ENCODE measurements at places on chromosomes 11 and 22.

DNA sequence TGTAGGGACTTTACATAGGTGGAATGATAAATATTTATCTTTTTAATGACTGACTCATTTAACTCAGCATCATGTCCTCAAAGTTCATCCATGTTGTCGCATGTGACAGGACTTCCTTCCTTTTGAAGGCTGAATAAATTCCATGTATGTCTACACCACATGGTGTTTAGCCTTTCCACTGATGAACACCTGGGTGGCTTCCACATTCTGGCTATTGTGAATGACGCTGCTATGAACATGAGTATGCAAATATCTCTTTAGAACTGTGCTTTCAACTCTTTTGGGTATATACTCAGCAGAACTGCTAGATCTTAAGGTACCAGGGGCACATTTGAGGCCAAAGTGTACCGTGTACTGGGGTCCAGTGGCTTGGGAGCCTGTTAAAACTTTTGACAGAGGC lies 24.1 kb downstream of the LARGE1 start:
- no peaks in the 10 kb centered on the region for H3K27me3 ChIP-seq
- no peaks in the 10 kb centered on the region for H3K4me1 ChIP-seq
- no peak for DNase-seq
- H3K4me3 ChIP-seq = no peak overlapping the region

DNA sequence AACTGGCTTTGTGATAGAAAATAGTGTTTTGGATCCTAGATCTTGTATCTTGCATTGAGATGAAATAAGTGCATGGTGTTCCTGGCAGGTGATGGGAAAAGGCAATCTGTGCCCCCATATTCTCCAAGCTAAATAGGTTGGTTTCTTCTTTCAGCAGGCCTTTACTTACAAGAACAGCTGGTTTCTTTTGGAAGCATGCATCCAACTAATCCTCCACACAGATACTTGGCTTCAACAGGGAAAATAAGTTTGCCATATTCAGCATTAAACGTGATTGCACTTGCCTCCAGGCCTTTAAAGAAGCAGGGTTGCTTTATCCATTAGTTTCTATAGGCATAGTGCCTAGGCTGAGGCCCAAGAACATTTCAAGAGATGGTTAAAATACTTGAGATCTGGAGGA lies 59.9 kb downstream of the APIP start:
- H3K4me3 ChIP-seq = no peak overlapping the region
- H3K27me3 ChIP-seq = no peaks in the 10 kb centered on the region
- no peaks in the 10 kb centered on the region for H3K36me3 ChIP-seq
- H3K4me1 ChIP-seq = no peaks in the 10 kb centered on the region
- no peak for DNase-seq

DNA sequence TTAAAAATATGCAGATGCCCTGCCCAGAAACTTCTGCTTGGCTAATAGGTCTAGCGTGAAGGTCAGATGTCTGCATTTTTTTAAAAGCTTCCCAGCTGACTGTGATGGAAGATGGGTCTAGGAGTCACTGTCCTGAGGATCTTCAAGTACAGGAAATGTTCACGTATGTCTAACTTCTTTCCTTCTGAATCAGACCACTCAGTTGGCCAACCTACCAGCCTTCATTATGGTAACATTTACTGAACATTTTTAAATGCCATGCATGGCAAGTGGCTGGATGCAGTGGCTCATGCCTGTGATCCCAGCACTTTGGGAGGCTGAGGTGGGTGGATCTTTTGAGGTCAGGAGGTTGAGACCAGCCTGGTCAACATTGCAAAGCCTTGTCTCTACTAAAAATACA lies 1.1 kb upstream of the PRG2 start:
- no peak for DNase-seq
- H3K27me3 ChIP-seq = no peaks in the 10 kb centered on the region
- H3K27ac ChIP-seq = no peak overlapping the region
- H3K4me3 ChIP-seq = no peak overlapping the region
- no peaks in the 10 kb centered on the region for H3K36me3 ChIP-seq

DNA sequence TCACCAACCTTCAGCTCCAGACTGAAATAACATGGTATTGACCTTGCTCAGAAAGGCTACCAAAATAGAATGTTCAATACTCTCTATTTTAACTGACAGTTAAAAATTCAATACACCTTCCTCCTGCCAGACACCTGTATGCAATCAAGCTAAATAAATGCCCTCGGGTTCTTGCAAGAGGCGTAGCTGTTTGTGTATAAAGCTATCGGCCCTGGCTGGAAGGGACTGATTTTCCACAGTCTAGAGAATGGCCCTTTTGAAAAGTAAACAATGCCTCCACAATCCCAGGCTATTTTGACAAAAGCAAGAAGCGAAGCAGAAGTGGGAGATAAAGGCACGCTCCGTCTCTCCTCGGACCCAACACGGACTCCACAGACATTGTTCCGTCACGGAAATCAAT lies 791.2 kb downstream of the BRD1 start:
- DNase-seq = no peak
- no peak overlapping the region for H3K4me3 ChIP-seq
- no peaks in the 10 kb centered on the region for H3K4me1 ChIP-seq
- H3K36me3 ChIP-seq = no peaks in the 10 kb centered on the region
- H3K27me3 ChIP-seq = no peaks in the 10 kb centered on the region

DNA sequence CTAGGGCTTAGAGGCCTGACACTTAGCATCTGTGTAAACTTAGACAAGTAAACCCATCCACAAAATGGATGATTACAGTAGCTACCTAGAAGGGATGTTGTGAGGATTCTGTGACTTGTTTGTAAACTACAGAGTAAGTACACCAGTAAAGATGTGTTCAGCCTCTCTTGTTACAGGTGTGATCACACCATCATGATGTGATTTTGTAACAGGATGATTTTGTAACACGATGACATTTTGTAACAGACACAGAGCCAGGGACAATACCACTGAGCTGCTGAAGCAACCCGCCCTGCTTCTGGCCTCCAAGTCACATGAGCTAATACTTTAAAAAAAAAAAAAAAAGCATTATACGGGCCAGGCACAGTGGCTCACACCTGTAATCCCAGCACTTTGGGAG lies 17.0 kb downstream of the FADD start:
- H3K4me3 ChIP-seq = no peak overlapping the region
- H3K27me3 ChIP-seq = no peaks in the 10 kb centered on the region
- no peak for DNase-seq
- no peak overlapping the region for H3K27ac ChIP-seq
- H3K36me3 ChIP-seq = no peaks in the 10 kb centered on the region

DNA sequence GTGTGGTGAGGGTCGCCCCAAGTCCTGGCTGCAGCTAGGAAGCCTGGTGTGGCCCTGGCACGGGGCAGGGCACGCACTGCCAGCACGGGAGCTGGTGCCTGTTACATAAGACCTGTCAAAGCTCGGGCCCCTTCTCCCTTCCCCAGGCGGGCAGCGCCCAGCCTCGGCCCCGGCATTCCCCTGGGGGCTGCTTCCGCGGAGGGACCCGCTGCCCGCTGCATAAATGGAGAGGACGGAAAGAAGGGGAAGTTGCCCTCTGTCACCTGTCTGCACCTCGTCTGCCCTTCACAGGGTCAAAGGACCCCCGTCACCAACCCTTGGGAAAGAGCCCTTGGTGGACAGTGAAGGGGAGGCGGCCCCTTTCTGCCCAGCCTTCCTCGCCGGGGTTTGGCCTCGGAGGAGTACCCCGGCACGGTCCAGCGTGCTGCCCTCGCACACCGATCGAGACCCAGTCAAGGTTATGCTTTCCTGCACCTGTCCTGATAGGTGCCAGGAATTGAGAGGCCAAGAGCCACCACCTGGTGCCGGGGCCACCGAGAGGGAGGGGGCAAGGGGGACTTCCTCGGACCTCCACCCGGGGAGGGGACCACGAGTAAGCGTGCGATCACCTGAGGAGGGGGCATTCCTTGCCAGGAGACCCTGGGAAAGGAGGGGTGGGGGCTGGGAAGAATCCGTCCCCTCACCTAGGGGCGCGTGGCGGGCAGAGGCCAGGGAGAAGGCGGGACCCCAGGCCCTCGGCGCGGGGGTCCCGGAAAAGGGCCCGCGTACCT lies 16.8 kb upstream of the MFRP start:
- peaks cover 39% of the 10 kb centered on the region for H3K27me3 ChIP-seq
- no peaks in the 10 kb centered on the region for H3K36me3 ChIP-seq
- no peak for DNase-seq
- peak overlapping the region; percentile 44 for H3K4me3 ChIP-seq

DNA sequence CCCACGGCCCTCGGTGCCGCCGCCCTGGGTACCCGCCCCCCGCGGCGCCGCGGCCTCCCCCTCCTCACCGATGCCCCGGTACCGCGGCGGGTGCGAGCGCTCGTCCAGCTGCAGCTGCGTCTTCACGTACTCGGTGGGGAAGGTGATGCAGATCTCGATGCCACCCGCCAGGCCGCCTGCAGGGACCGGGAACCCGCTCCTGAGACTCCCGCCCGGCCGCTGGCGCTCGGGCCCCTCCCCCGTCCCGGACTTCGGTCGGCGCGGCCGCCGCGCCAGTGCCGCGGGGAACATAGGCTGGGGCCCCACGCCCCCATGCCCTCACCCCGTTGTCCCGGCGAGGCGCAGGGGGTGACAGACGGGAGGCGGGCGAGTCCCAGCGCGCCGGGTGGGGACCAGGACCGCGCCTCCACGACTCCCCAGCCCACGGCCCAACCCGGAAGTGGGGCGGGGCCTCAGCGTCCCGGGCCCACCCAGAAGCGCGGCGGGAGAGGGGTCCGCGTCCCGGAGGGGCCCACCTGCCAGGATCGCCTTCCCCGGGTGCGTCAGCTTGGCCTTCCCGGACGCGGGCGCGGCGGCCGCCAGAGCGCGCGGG lies 375 bp downstream of the SLC25A1 start:
- H3K4me1 ChIP-seq = peaks cover 16% of the 10 kb centered on the region
- no peaks in the 10 kb centered on the region for H3K36me3 ChIP-seq
- peak; percentile 53 for DNase-seq
- no peaks in the 10 kb centered on the region for H3K27me3 ChIP-seq
- H3K27ac ChIP-seq = peak overlapping the region; percentile 39

DNA sequence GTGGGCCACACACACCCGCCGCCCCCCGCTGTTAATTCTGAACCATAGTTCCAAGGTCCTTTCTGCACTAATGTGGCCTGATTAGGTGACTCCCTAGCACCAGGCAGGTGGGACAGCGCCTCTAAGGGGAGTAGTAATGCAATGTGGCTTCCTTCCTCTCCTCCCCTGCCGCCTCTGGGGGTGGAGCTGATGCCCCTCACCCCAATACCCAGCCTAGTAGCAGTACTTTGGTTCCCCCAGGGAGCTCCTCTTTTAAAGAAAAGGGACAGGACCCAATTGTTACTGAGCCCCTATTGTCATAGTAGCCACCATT lies 14.4 kb downstream of the RTN4RL2 start:
- H3K4me1 ChIP-seq = peaks cover 14% of the 10 kb centered on the region
- H3K27me3 ChIP-seq = no peaks in the 10 kb centered on the region
- no peak for DNase-seq
- H3K36me3 ChIP-seq = no peaks in the 10 kb centered on the region
- no peak overlapping the region for H3K4me3 ChIP-seq

DNA sequence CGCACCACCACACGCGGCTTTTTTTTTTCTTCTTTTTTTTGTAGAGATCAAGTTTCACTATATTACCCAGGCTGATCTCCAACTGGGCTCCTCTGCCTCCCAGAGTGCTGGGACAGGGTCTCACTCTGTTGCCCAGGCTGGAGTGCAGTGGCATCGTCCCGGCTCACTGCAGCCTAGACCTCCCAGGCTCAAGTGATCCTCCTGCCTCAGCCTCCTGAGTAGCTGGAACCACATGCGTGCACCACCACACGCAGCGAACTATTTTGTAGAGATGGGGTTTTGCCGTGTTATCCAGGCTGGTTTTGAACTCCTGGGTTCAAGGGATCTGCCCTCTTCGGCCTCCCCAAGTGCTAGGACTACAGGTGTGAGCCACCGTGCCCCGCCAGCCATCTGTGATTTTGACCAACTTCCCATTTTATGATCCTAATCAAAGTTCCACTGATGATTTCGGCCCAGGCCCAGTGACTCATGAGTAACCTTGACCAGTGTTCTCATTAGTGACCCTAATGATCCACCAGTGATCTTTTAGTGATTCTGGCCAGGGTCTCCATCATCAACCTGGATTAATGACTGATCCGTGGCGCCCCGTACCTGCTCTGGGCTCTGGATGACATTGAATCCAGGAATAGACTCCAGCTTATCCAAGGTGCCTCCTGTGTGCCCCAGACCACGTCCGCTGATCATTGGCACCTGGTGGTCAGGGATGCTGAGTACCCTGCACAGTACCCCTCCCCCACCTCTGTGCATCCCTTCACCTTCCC lies 1.7 kb downstream of the TYMP start:
- peak overlapping the region; percentile 97 for H3K27ac ChIP-seq
- peaks cover 5% of the 10 kb centered on the region for H3K36me3 ChIP-seq
- H3K27me3 ChIP-seq = no peaks in the 10 kb centered on the region
- no peak for DNase-seq

DNA sequence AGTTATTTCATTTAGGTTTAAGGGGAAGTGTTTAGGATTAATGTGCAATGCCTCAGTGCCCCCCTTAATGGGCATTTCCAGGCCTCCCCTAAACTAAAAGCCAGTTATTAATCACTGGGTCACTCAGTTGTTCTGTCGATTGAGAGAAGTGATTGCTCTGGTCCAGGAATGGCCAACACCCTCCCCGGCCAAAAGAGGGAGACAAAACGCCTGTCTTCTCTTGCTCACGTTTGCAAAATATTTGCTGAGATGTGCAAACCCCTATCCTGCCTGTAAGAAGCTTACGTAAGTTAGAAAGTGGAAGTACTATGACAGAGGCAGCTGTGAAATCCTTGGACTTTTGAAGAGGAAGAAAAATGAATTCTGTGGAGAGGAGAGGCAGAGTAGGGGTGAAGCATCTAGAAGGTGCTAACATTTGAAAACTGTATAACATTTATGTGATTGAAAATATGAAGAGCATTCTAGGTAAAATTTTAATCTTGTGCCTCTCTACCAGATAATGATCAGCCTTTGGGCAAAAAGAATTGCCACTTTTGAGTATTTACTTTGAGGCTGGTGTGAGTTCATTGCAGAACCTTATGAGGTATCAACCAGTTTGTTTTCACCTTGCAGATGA lies 37.7 kb downstream of the NTM start:
- no peaks in the 10 kb centered on the region for H3K4me1 ChIP-seq
- no peaks in the 10 kb centered on the region for H3K36me3 ChIP-seq
- H3K4me3 ChIP-seq = no peak overlapping the region

All from effector memory CD4-positive, alpha-beta T cell (primary cell).